ENCODE measurements at places on chromosomes 11 and 22. TPM values are rescaled to one million over a fixed set of nuclear protein-coding genes. Genes with fewer than 3 reads are reported as not detected.

Gene NNMT
- 295 TPM for polyA plus RNA-seq

Gene KIRREL3
- polyA plus RNA-seq = 11.7 TPM

- no peak for DNase-seq
Observed at GRCh38 chr11:2564588-2565425, 120.0 kb downstream of the KCNQ1 start.

DNA sequence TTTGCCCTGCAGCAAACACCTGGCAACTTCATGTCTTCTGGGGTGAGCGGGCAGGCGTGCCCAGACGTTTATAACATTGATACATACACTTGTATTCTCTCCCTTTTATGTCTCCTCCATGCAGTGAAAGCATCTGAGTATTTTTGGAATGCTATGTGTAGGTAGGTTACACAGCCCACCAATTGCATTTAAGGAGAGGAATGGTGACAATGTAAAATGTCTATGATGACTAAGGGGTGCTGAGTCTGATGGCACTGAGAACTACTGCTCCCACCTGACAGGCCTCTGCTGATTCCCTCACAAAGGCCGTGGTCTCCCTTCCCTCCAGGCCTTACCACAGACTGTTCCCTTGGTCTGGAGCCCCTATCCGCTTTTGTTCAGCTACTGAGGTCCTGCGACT is 22.9 kb upstream of the RASL10A start:
- no peak for DNase-seq

DNA sequence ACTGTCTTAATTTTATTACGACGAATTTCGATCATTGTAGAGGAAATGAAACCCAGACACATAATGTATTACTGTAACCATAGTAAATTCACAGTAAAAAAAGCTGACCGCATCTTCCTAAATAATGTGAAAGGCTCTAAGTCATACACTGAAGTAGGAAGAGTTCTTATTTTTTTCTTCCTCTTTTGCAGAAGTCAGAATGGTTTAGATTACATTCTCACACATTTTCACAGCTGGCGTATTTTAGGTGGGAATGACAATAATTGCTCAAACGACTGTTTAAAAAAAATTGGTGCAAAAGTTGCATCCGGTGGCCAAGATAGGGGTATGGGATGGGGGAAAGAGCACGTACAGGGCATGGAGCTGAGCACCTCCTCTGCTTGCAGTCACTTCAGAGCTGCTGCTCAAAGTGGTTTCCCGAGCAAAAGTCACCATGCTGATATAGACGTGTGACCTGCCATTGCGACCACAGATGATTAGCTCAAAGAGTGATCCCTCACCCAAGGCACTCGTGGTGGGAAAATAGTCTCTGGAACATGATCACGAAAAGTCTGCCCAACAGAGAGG is 35.3 kb downstream of the MMP13 start:
- no peak for DNase-seq
